ENCODE measurements at places on chromosomes 7 and 10.

DNA sequence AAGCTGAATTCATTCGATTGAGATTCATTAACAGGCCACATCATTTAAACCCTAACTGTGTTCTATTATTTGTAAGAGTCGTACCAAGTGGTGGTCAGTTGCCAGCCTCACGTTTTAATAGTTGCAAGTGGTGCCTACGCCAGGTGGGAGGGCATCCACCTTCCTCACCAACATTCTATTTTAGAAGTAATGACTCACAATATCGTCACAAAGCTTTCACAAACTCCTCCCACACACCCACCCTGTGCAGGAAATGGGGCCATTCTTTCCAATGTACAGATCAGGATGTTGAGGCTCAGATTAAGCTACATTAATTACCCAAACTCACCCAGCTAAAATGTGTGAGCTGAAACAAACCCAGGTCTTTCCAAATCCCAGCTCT lies 77.3 kb upstream of the SAMD8 start:
- DNase-seq: no peak

DNA sequence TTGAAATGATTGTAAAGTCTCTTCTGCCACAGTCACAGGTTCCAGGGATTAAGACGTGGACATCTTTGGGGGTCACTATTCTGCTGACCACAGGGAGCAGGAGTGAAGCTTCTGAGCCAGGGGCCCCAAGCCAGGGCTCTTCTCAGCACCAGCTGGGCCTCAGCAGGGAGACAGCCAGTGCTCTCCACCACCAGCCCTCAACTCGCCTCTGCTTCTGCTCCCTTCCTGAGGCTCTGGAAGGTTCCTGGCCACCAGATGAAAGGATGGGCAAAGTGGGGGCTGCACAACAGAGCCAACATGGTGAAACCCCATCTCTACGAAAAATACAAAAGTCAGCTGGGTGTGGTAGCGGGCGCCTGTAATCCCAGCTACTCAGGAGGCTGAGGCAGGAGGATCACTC lies 11.2 kb upstream of the CRYGN start:
- no peak for DNase-seq

GRCh38 chr7:7434329-7434728 lies 101.3 kb downstream of the COL28A1 start:
- no peak for DNase-seq

- peak; percentile 42 for DNase-seq
Observed at GRCh38 chr10:62681211-62681940, 123.1 kb upstream of the ADO start.

- DNase-seq: no peak
Observed at GRCh38 chr7:117205873-117206272, 117.0 kb downstream of the WNT2 start.

DNA sequence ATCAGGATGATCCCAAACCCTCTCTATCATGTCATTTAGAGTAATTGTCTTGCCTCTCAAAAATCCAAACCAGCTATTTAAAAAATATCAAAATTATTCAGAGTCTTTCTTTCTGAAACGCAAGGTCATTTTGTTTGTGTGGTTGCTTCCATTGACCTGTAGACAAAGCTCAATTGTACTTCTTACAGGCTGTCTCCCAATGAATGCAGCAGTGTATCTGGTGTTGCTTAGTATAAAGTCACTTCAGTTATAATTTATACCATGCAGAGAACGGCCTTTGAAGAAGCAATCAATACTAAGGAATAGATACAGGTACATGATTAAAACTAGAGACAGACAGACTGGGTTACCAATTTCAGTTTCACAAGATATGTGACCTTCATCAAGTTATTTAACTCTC lies 80.9 kb downstream of the DOCK4 start:
- DNase-seq: no peak

DNA sequence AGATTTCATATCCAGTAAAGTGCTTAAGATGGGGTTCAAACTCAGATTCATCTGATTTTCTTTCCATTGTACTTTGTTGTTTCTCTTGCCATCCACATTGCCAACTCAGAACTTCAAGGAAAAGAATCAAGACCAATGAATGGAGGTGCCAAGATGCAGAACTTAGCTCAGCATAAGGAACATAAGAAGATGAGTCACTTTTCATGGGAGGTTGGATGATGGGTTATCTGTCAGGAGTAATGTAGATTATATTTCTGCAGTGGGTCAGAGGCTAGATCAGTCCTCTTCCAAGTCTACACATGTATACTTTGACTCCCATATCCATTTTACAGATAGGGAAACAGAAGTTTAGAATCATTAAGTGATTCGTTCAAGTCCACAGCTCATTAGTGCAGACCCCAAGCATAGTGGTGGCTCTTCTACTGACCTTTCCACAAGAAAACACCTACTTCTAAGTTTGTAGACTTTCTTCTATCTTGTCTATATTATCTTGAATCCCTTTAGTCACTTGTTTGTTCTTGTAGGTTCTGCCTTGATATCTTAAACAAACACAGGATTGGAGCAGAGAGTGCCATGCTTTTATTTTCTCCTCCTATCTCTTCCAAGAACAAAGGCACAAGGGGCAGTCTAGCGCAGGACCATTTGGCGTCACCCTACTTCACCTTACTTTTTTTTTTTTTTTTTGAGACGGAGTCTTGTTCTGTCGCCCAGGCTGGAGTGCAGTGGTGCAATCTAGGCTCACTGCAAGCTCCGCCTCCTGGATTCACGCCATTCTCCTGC lies 14.0 kb upstream of the ADD3 start:
- no peak for DNase-seq

- no peak for DNase-seq
Observed at GRCh38 chr7:139931190-139931934, 102.3 kb downstream of the TBXAS1 start.

- no peak for DNase-seq
Observed at GRCh38 chr7:24851786-24852185, 94.5 kb upstream of the GSDME start.

DNA sequence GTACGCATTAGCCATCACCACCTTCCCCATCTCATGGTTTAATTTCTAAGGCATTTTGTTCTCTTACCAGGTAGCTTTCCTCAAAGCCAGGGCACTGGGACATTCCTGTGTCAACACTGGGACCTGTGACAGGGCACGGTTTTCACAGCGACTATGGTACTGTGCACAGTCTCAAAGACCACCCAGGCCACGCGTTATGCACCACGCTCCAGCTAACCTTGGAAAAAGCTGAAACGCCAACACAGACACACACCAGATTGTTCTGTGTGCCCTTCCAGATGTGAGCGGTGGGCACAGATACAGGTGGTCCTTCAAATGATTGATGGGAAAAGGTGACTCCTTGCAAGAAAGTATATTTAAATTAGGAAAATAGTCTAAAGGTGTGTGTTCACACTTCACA lies 337.3 kb downstream of the WDR37 start:
- DNase-seq: no peak

DNA sequence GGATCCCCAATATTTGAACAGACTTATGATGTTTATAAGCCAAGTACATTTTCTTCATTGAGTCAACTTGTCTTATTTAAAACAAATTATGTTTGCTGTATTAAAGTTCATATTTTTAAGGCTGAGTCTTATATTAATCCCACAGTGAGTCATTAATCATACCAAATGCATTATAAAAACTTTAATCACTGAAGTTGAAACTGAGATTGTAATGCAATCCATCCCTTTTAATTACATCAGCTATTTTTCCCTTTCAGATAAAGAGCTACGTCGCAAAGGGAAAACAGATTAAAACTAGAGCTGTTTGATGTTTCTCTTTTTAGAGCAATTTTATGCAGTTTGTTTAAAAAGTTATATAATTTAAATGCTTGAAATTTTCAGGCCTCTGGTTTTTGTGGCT lies 183.0 kb downstream of the ARID5B start:
- DNase-seq: no peak

GRCh38 chr10:92420546-92421275 lies 129.7 kb downstream of the MARCHF5 start:
- DNase-seq: no peak

GRCh38 chr7:77542409-77542808 lies 5.3 kb downstream of the PTPN12 start:
- DNase-seq: no peak

GRCh38 chr10:11162828-11163599 lies 145.3 kb downstream of the CELF2 start:
- DNase-seq: peak; percentile 64

DNA sequence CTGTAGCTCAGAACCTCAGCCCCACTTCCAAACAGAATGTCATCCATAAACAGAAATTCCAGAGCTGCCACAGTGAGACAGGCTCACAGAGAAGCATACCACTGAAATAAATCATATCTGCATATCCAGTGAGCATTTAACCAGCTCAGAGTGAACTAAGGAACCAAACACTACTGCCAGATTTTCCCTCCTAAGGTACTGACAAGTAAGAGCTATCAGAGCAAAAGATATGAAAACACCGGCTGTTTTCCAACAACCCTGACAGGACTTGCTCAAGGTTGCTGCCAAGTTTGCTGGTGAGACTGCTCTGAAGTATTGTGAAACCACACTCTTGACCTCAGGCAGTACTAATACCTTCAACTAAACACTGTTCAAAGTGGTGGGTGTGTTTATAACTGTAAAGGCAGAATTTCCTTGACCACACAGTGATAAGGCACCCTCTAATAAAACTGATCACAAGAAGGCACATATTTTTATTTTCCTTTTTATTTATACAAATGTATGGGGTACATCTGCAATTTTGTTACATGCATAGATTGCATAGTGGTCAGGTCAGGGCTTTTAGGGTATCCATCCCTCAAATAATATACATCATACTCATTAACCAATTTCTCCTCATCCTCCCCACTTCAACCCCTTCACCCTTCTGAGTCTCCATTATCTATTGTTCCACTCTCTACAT lies 18.3 kb downstream of the SGMS1 start:
- DNase-seq: no peak

DNA sequence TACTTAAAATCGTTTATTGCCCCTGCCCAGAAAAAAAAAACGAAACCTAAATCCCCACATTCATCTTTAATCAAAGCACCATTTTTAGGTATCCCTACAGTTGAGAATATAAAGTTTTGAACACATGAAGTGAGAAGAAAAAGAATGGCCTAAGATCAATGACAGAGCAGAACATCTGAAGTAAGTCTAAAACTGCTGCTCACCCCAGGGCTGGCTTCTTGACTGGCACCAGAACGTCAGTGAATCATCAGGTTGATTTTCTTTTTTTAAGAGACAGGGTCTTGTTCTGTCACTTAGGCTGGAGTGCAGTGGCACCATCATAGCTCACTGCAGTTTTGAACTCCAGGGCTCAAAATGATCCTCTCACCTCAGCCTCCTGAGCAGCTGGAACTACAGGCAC lies 24.9 kb downstream of the SHTN1 start:
- DNase-seq: no peak

DNA sequence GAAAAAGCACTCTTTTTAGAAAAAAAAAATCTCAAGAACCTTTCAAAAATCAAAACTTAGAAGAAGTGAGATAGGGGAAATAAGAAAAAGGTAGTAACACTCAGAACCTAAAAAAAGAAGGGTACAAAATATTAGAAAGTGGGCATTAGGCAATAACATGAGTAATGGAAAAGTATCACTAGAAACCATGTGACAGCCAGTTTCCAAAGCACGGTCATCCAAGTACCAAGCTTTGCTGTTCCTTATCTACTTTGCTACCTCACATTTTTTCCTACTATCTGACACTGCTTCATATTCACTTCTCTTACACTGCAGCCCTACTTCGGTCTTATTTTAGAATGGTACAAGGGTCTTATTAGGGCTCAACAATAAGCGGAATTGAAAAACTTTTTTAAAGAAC lies 30.3 kb downstream of the IMMP2L start:
- DNase-seq: no peak

- DNase-seq: no peak
Observed at GRCh38 chr10:60346661-60347060, 43.0 kb downstream of the ANK3 start.

- peak; percentile 81 for DNase-seq
Observed at GRCh38 chr10:133520193-133520738, 6.9 kb upstream of the CYP2E1 start.

- no peak for DNase-seq
Observed at GRCh38 chr7:126608339-126608776, 644.4 kb downstream of the GRM8 start.

- no peak for DNase-seq
Observed at GRCh38 chr7:80330434-80330833, 181.4 kb downstream of the GNAT3 start.

- no peak for DNase-seq
Observed at GRCh38 chr7:6166443-6166891, 106.0 kb downstream of the CYTH3 start.

DNA sequence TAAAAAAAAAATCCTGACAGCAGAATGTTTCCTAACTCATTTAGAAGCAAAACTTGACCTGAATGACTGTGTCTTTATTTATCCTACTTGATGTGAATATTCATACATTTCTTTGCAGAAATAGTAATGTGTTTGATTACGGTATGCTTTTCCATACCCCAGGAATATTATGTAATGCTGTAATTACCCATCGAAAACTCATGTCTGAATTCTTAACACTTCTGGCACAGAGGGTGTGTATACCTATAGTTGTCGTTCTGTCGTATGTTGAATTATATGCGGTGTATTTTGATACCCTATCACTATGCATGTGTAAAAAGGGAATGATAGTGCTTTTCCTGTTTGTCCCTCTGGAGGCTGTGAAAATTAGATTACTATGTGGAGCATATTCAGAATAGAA lies 26.6 kb downstream of the SDK1 start:
- no peak for DNase-seq

GRCh38 chr7:77351539-77352004 lies 64.6 kb downstream of the GSAP start:
- peak; percentile 33 for DNase-seq

DNA sequence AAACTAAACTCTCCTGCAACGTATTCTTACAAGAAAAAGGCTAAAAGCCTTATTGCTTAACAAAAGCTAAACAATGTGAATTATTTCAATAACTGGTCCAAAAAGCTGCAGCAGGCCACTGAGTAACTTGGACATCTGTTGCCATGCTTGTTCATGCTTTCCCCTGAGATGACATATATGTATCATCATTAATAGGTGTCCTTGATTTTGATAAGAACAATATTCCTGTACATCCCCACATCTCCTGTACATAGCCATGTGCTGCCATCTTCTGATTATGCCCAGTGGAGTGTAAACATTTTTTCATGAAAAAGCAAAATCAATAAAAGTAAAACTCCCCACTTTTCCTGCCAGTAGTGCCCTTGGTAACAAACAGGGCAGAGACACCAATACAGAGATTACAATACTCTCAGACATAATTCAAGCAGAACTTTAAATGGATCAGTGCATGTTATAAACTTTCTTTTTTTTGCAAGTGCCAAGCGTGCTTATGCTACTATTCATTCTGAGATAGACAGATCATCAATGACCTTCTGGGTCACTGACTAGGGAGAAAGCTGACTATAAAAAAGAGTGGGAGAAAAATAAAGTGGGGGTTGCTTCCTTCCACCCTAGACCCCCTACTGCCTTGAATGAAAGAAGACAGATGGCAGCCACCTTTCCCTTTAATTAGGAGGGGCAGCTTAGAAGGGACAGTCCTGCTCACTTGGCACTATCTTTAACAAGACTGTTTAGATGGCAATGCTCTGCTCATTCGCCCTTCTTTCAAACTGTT lies 205.5 kb upstream of the KLF14 start:
- DNase-seq: no peak

GRCh38 chr10:114375047-114375446 lies 29.3 kb downstream of the AFAP1L2 start:
- no peak for DNase-seq

GRCh38 chr10:76306856-76307255 lies 875.4 kb downstream of the LRMDA start:
- no peak for DNase-seq

GRCh38 chr10:88835910-88836221 lies 15.8 kb downstream of the ANKRD22 start:
- no peak for DNase-seq
